ENCODE measurements at places on chromosomes 2 and 18. TPM values are rescaled to one million over a fixed set of nuclear protein-coding genes. Genes with fewer than 3 reads are reported as not detected.

VWC2L gene
- total RNA-seq, result not detected

UNC80 gene
- total RNA-seq, result not detected

ACMSD gene
- not detected for total RNA-seq

CHST9 gene
- total RNA-seq, result 56.9 TPM

ST3GAL5 gene
- total RNA-seq, result 3.8 TPM
